ENCODE measurements at places on chromosomes 13 and 19.

DNA sequence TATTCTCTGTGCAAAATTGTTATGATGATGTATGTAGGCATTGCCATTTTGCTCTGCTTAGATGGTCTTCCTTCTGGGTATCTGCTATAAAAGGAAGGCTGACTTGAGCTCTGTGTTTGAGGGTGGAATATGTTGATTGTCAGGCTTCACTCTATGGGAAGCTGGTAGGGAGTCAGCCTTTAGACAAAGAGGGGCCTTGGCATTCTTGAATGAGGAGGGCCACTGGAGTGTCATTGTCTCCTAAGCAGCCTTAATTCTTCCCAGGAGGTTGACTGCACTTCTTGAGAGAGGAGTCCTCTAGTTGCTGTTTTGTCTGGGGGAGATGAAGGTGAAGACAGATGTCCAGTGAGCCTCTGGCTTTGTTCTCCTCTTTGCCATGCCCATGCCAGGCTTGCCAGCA, 266.8 kb downstream of the KCNRG start:
- DNase-seq = no peak

- DNase-seq = no peak
Observed at GRCh38 chr19:55398200-55398925, 9.2 kb downstream of the UBE2S start.

- DNase-seq = peak; percentile 93
Observed at GRCh38 chr19:53365134-53365898, at the start of gene ZNF525. ZNF525 (plus strand) TSS chr19:53365705; CDS start chr19:53372282, 6,577 bp downstream.

- no peak for DNase-seq
Observed at GRCh38 chr19:51124216-51124615, 490 bp upstream of the SIGLEC9 start.

DNA sequence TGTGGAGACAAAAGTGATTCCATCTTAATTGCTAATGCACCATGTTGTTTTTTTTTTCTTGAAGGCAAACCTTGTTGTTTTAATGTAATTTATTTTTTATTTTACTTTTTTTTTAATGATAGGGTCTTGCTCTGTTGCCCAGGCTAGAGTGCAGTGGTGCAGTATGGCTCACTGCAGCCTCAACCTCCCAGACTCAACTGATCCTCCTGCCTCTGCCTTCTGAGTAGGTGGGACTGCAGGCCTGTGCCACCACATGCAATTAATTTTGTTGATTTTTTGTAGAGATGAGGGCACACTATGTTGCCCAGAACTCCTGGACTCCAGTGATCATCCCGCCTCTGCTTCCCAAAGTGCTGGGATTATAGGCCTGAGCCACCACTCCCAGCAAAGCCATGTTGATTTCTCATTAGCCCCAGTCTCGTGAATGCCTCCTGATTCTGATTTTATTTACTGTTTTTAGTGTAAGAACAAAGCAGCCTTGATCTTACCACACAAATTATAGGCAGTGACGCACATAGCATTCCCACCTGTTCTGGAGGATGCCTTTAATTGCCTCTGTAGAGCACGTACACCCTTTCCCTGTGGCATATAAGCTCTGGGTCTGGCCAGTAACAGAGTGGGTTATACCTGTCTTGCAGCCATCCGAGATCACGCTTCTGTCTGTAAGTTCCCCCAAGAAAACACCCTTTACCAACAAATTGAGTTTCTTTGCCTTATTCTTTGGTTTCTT, 150.4 kb downstream of the GGACT start:
- DNase-seq = no peak

DNA sequence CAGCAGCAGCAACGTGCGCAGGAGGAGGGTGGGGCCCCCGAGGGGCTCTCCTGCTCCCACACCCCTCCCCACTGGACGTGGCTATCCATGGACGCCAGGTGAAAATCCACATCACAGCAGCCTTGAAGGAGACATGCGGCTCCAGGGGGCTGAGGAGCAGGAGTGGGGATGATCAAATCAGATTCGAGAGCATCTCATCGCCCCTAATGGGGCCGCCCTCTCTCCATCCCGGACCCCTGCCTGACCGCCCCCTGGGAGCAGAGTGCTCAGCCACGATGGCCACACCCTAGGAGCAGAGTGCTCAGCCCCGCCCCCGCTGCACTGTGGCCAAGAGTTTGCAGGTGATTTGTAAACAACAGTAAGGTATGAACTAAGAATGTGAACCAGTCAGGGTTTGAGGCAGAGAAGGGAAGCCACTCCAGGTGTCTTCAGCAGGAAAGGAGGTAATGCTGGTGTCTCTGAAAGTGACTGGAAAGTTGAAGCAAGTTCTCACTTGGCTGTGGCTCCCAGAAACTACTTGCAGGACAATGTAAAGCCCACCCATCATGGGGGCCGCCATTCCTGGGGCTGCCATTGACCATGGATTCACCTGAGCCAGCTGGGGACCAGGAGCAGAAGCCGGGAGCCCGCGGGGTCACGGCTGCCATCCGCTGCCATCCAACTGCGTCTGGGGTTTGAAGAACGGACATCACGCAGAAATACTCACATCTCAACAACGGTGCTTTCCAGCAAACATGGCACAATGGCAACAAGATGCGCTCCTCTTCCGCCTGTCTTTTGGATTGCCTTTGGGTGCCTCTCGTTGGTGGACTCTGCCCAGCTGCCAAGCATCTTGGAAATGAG, 71.8 kb downstream of the SPACA7 start:
- no peak for DNase-seq

DNA sequence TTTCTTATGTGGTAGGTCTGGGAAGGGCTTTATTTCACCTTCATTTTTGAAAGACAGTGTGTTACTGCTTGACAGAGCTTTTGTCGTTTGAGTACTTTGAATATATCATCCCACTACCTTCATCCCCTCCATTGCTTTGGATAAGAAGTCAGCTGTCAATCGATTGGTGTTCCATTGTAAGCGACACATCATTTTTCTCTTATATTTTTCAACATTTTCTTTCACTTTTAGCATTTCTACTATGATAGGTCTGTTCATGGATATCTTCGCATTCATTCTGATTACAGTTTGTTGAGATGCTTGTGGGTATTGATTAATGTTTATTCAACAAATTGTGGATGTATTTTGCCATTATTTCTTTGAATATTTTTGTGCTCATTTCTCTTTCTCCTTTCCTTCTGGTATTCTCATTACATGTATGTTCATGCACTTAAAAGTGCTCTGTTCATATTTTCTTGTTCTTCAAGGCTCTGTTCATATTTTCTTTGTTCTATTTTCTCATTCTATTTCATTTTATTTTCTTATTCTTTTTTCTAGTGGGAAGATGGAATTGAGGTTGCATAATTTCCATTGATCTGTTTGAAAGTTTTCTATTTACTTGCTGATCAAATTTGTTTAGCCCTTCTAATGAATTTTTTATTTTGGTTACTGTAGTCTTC, 29.2 kb downstream of the ZNF546 start:
- no peak for DNase-seq

- DNase-seq = no peak
Observed at GRCh38 chr19:22935151-22935550, 67.8 kb downstream of the ZNF728 start.

GRCh38 chr13:45280011-45280410, 61.0 kb downstream of the TPT1 start:
- no peak for DNase-seq

DNA sequence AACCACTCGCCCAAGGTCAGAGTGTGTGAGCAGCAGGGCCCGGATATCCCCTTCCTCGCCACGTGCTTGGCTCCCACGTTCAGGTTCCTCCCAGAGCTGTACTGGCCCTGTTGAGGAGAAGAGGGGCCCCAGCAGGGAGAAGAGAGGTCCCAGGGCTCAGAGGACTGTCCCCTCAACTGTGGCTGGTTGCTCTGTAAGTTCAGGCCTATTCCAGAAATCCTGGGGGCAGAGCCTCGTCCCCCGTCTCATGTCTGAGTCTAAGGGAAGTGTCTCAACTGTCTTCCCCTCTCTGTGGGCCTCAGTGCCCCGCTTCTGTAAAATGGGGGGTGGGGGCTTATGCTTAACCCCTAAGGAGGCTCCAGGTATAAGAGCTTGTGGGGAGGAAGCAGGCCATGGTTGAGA, 3.9 kb downstream of the PPP5C start:
- DNase-seq = peak; percentile 21

- no peak for DNase-seq
Observed at GRCh38 chr13:63680704-63681103, 2265.1 kb upstream of the PCDH20 start.

DNA sequence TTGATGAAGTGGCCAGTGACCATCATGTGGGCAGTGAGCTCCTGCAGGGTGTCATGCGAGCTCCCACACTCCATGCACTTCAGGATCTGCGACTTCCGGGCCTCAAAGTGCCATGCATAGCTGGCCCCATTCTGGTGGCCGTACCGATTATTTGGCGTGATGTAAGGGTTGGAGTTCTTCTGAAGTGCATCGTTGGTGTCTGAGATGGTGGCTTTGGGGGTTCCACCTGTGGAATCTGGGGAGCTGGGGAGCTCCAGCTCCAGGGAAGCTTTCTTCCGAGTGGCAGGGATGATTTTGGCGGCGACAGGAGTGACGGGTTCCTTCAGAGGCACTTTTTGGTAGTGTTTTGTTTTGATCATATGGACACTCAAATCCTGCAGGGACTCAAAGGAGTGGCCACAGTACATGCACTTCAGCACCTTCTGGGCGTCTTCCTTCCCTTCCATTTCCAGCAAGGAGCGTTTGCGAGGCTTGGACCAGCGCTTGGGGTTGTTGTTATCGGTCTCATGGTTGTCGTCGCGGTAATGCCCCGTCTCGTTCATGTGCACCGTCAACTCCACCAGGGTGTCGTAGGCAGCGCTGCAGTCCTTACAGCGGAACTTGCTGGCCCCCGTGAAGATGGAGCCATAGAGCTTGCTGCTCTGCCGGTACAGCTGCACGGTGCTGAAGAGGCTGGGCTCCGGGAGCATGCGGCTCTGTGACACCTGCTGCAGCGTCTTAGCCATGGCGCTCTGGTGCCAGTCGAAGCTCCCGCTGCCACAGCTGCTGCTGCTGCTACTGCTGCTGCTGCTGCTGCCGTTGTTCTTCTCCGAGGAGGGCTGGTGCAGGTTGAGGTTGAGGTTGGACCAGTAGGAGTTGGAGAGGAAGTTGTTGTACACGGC, 70.4 kb downstream of the TSHZ3 start:
- DNase-seq = no peak

- no peak for DNase-seq
Observed at GRCh38 chr13:100323937-100324336, 235.0 kb downstream of the PCCA start.

DNA sequence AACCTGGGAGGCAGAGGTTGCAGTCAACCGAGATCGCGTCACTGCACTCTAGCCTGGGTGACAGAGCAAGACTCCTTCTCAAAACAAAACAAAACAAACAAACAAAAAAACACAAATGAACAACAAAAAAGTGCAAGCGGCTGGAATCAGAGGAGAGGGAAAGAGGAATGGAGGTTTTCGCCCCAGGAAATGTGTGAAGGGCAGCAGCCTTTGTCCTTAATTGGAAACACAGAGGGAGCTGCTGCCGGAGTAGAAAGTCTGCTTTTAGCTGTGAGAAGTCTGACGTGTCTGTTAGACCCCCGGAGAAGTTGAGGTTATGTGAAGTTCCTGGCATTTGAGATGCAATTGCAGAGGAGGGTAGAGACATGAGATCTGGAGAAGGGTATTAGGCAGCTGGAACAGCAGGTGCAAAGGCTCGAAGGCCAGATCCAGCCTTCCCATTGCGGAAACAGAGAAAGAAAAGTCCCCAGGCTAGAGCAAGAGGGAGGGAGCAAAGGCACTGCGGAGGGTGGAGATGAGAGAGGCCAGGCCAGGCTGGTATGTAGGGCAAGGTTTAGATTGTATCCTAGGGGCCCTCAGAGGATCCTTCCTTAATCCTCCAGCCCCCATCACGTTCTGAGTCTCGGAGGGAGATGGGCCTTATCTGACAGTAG, 473 bp downstream of the TMIGD2 start:
- DNase-seq = no peak

DNA sequence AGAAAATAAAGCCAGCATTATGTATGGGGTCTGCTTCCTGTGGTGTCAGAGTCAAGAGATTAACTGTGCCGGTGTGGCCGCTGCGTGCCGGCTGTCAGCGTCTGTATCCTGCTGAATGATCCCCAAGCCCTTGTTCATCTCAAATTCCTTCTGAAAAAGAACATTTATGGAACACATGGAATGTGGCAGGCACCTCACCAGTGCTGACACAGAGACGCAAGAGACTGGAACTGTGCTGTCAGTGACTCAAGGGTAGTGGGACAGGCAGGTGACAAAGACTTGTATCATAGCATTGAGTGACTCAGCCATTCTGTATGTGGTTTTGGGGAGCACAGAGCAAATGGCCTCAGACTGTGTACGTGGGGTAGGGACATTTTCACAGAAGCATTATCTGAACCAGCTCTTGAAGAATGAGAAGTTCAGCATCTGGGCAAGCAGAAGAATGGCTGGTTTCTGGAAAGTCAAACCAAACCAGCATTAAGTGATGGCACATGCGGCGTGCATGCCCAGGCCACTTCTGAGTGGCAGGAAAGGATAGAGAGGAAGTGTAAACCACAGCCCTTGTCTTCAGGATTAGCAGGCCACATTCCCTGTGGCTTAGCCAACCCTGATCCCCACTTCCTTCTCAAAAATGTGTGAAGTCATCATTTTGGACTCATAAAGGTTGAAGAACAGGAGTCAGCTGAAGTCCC, 54.0 kb upstream of the IRS2 start:
- peak; percentile 4 for DNase-seq

GRCh38 chr19:39158646-39159260, 33.2 kb downstream of the PAK4 start:
- no peak for DNase-seq

GRCh38 chr13:99661791-99662190, 160.5 kb downstream of the TM9SF2 start:
- DNase-seq = no peak

GRCh38 chr13:30593001-30593400, 24.7 kb upstream of the USPL1 start:
- no peak for DNase-seq

GRCh38 chr13:99985241-99985874, 3.8 kb downstream of the ZIC2 start:
- DNase-seq = no peak

- DNase-seq = no peak
Observed at GRCh38 chr13:98236197-98236596, 59.1 kb upstream of the RNF113B start.

DNA sequence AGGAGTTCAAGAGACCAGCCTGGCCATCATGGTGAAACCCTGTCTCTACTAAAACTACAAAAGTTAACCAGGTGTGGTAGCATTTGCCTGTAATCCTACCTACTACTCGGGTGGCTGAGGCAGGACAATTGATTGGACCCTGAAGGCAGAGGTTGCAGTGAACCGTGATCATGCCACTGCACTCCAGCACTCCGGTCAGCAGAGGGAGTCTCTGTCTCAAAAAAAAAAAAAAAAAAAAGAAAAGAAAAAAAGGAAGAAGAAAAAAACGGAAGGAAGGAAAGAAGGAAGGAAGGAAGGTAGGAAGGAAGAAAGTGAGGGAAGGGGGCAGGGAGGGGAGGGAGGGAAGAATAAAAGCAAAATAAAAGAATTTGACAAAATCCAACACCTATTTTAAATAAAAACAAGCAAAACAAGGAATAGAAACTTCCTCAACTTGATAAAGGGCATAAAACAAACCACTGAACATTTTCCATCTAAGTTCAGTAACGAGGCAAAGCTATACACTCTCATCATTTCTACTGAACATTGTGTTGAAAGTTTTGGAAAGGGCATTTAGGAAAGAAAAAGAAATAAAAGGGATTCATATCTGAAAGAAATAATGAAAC, 411.6 kb upstream of the SLITRK5 start:
- no peak for DNase-seq
